IPS DF 19.7 (cell line): ENCODE measurements at places on chromosomes 2 and 18.

DNA sequence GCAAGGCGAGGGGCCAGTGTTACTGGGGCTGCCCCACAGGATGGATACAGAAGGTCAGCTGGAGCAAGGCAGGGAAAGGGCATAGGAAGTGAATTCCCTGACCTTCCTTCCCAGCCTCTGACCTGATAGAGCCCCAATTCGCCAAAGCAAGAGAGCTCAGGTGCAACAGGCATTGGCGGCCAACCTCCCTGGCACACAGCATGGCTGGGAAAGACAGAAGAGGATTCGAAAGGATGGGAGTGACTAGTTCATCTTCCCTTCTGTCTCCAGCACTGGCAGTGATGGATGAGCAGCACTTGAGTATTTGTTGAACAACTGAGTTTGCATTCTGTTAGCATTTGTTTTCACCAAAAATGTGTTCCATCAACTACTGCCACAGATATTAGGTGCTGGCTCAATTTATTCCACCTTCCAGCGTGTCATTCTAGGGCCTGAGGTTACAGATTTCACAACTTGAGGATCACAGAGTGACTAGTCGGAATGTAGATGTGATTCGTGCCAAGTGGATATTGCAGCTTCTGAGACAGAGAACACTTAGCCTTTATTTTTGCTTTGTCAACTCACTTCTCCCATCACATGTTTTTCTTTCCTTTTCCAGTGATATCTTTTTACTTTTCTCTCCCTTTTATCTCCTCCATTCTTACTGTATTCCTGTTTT is 6.2 kb downstream of the COPS8 start:
- no peak for DNase-seq

- DNase-seq = no peak
Measured at GRCh38 chr2:199556527-199557285, 99.0 kb upstream of the SATB2 start.

DNA sequence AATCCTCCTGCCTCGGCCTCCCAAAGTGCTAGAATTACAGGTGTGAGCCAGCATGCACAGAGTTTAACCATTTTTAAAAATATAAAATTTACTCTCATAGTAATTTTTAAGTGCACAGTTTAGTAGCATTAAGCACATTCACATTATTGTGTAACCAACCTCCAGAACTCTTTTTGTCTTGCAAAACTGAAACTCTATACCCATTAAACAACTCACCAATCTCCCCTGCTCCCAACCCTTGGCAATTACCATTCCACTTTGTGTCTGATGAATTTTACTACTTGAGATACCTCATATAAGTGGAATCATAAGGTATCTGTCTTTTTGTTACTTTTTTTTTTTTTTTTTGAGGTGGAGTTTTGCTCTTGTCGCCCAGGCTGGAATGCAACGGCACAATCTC is 112.5 kb downstream of the BMPR2 start:
- DNase-seq = no peak

GRCh38 chr18:74836296-74837139 is 238.8 kb downstream of the ZNF407 start:
- no peak for DNase-seq

DNA sequence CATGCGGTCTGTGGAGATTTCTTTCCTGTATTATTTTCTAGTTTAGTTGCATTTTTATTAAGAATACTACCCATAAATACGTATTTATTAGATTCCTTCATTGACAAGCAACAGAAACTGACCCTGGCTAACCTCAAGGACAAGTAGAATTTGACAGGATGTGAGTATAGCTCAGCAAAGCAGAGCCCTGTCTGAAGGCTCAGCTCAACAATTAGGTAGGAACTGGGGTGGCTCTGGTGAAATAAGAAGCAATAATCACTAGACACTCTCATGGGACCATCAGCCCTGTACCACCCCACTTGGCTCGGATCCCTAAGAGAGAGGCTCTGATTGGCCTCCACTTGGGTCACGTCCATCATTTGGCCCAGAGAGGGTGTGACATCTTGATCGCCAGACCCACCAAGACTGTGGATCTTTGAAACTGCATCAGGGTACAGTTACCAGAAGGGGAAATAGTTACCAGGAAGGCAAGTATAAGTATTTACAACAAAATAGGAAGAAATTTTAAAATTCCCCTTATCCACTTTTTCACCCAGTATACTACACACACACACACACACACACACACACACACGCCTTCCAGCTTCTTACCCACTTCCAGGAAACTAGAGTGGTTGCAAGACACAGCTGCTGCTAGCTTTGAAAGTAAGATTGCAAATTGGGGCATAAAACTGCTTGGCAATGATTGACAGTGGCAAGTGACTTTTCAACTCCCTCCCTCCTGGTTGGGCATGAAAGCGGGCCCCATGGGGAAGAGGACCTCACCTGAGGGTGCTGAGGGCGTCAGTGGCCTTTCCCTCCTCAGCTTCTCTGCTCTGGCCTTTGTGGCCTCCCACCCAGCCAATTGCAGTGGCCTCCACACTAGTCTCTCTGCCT is 41.8 kb downstream of the KCTD18 start:
- no peak for DNase-seq

DNA sequence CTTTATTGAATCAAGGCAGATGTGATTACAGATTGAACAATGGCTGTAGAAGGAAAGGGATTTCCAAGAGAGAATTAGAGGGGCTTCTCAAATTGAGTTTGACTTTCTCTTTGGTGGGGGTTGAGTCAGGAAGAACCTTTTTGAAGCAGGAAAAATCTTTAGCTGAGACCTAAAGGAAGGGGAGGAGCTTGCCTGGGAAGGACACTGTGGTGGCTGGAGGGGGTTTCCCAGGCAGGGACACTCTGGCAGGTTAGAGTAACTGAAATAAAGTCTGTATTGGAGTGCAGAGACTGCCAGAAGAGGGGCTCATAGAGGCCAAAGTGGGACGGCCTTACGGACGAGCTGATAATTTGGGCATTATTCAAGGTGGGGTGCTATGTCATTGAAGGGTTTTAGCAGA is 69.3 kb downstream of the NEDD4L start:
- no peak for DNase-seq

GRCh38 chr2:104952976-104953375 is 84.9 kb upstream of the MRPS9 start:
- DNase-seq = no peak
